ENCODE measurements at places on chromosomes 7 and 10.

DNA sequence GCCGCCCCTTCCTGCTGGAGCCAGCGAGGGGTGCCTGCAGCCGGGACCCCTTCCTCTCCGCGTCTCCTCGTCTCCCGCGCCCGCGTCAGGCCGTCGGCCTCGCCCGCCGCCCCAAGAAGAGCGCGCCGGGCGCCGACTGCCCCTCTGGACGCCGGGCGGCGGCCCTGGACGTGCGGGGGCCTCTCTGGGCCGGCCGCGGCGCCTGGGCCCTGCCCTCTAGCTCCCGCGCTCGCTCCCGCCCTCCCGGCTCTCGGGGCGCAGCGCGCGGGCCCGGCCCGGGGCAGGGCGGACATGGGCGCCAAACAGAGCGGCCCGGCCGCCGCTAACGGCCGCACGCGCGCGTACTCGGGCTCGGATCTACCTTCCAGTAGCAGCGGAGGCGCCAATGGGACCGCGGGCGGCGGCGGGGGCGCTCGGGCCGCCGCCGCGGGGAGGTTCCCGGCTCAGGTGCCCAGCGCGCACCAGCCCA, 704 bp downstream of the ZNRF2 start:
- peak; percentile 55 for DNase-seq

DNA sequence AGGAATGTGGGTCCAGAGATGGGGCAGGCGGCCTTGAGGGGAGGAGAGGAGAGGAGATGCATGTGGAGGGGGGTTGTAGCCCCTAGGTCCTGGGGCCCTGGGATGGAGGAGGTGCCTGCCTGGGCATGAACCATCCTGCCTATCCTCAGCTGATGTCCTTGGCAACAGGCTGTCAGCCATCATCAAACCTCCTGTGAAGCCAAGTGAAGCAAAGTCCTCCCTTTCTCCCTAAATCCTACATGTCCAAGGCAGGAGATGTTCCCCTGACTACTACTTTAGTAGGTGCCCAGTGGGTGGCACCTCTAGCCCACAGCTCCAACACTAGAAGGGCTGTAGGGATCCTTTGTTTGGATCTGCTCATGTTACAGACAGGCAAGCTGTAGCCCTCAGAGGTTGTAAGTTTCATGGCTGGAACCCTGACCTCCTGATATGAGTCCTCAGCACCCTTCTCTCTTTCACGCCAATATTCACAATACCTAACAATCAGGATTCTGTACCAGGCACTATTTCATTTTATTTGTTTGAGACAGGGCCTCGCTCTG, 66.6 kb upstream of the SYPL1 start:
- DNase-seq, result no peak

DNA sequence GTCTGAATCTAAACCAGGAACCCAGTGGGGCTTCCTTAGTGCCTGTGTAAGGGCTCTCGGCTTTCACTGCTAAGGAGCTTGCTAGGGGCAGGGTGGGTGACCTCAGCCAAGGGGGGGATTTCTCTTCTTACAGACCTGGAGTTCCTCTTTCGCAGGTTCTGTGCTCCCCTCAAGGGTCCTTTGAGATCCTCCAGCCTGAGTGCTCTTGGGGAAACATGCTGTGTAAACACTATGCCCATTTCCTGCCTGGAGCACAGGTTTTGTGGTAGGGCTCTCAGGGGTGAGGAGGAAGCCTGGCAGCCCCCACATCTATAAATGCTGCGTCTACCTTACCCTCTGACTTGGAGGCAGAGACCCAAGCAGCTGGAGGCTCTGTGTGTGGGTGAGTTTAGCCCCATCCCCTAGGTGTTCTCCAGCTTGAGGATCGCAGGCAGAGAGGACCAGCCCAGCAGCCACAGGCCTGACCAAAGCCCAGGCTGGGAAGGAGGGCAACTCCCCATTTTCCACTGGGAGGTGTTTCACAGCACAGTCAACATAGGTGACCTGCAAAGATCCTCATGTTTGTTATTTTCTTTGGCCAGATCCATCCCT, at the start of gene SFTPA1:
Gene SFTPA1, plus strand, starts transcription at position 339 of the 591 bp plus-strand sequence. CDS start 887 bp downstream, outside the sequence.
- DNase-seq, result no peak

DNA sequence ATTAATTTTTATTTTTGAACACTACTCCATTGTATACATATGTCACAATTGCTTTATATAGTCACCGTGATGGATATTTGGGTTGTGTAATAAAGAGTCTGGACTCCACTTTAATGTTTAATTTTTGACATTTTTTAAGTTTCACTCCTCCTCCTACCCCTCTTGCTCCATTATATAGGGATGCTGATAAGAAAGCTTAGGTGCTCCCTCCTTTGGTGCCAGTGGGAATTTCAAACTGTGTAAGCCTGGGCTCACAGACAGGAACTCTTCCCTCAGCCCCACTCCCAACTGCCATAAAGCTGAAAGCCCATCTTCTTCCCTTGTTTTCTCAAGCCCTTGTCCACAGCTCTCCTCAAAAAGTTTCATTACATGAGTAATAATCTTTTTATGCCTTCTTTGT, 47.6 kb downstream of the TWIST1 start:
- no peak for DNase-seq

- no peak for DNase-seq
Observed at GRCh38 chr7:22998519-22998896, 15.4 kb downstream of the HYCC1 start.

DNA sequence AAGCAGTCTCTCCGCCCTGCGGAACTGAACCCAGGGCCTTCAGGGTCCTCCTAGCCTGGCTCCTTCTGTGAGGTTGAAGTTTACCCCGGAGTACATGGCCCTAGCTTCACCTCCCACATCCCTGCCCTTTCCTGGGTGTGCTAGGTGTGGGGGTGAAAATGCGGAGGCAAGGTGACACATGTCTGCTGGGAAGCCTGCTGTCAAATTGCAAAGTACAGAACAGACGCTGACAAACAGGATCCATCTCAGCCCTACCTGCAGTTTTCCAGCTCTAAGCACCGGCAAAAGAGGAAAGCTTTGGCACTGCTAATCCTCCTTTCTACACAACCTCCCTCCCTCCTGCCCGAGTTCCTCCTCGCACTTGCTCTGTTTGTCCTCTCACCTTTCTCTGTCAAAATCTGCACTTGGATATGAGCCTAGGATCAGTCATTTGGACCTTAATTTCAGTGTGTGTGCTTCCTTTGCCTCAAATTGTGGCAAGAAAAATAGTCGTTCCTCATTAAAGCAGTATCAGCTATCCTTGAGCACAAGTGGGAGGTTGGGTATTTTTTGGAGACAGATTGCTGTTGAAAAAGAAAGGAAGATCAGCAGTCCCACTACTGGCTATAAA, 14.4 kb upstream of the GPR15LG start:
- DNase-seq, result no peak

Measured in thyroid gland (tissue), 4 donors.